ENCODE measurements at places on chromosomes 11 and 22.

GRCh38 chr11:79762279-79762921, 321.6 kb upstream of the TENM4 start:
- no peak for DNase-seq

- no peak for DNase-seq
These were observed at the start of gene CREB3L1 for GRCh38 chr11:46277622-46278386. Gene CREB3L1, plus strand, starts transcription at chr11:46277662. Its CDS starts 450 bp downstream, at chr11:46278112.

GRCh38 chr22:46064228-46064965, 85.9 kb upstream of the PPARA start:
- DNase-seq: no peak

GRCh38 chr11:1476940-1477736, 9.4 kb downstream of the MOB2 start:
- no peak for DNase-seq

DNA sequence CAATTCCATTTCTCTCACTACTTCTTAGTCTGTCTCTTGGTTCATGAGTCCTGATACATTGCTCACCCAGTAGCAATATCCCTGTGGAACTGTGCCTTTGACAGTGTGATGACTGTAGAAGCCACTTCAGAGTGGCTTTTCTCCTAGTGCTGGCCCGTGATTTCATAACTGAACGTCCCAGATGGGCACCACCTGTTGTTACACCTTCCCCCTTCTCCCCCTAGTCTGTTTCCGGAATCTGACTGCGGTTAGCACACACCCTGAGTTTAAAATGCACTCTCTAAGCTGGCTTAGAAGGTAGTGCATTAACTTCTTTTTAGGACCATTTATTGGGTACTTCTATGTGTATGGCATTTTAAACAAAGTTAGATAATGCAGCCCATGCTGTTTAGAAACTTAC, 83.0 kb downstream of the ALX4 start:
- DNase-seq: no peak

DNA sequence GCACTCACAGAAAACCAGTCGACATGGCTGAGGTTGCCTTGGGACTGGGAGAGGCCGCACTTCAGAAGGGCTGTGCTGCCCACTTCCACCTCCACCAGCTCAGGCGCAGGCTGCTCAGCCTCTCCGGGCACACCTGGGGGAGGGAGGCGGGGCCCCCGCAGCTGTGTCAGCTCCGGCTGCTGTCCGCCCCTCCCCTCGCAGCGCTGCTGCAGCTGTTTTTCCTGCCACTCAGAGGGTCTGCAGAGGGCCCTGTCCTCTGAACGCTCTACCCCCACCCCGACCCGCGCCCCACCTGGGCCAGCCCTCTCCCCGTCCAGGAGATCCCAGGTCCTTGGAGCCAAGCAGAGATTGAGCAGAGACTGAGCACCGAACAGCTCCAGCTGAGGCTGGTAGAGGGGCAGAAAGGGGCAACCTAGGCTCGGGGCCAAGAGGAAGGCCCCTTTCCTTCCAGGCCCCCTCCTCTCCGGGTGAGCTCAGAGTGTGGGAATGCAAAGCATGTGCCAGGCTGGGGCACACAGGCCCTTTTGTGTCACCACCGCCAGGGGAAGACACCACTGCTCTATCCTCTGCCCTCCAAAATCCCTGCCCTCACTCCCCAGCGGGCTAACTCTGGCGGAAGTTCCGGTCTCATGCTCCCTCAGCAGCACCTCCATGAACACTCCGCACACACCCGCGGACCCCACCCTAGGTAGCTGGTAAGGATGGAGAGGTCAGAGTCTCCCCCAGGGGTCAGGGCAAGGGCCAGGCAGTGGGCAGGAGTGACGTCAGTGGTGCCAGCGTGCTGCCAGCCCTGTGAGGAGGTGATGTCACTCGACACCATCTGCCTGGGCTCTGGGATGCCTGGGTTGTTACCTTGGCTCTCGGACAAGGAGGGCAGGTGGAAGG, 1.6 kb downstream of the MCAM start:
- peak; percentile 50 for DNase-seq

GRCh38 chr22:44166498-44167276, 14.0 kb upstream of the PARVG start:
- no peak for DNase-seq

DNA sequence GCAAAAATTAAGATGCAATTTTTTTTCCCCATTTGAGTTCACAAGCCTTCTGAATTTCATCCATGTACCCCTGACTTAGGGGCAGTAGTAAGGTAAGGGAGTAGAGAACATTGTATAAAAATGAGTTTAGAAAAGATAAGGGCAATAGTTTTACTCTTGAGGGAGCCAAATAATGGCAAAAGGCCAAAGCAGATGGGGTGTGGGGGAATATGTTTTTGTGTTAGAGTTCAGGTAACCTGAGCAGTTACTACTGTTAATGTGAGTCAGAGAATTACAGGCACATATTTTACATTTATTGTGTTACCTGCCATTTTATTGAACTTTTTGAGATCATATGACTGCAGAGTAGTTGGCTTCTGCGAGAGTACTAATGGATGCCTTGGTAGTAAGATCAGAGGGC, 3.1 kb downstream of the EED start:
- DNase-seq: no peak

GRCh38 chr22:44271732-44272400, 40.9 kb downstream of the SHISAL1 start:
- no peak for DNase-seq

DNA sequence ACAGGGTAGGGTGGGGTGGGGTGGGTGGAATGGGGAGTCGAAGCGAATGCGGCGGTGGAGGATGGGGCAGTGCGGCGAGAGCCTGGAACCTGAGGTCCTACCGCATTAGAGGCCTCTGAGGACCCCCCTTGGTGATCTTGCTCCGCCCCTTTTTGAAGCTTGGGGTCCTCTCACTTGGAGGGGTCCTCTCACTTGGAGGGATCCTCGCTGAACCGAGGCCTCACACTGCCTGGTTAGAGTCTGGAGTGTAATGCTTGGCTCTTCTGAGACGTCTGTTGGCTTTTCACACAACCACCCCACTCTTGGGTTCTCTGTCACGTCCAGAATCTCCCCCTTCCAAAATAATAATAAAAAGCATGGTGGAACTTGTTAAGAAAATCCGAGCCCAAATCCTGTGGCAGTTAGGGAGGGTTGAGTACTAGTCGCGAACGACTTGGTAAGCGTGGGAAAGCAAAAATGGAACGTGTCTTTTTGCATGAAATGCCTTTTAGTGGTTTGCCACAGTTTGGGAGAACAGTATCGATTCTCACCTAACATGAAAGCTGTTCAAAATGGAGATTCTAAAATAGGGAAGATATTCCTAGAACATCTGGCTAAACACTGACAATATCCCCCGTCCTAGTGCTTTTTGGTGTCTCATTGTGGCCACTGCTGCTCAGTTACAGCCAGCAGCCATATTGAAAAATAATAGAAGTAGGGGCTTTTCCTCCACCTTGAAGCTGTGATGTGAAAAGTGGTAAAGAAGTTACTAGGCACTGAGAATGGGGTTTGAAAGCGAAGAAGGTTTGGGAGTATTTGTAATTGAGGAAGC, 822 bp downstream of the RBX1 start:
- no peak for DNase-seq

DNA sequence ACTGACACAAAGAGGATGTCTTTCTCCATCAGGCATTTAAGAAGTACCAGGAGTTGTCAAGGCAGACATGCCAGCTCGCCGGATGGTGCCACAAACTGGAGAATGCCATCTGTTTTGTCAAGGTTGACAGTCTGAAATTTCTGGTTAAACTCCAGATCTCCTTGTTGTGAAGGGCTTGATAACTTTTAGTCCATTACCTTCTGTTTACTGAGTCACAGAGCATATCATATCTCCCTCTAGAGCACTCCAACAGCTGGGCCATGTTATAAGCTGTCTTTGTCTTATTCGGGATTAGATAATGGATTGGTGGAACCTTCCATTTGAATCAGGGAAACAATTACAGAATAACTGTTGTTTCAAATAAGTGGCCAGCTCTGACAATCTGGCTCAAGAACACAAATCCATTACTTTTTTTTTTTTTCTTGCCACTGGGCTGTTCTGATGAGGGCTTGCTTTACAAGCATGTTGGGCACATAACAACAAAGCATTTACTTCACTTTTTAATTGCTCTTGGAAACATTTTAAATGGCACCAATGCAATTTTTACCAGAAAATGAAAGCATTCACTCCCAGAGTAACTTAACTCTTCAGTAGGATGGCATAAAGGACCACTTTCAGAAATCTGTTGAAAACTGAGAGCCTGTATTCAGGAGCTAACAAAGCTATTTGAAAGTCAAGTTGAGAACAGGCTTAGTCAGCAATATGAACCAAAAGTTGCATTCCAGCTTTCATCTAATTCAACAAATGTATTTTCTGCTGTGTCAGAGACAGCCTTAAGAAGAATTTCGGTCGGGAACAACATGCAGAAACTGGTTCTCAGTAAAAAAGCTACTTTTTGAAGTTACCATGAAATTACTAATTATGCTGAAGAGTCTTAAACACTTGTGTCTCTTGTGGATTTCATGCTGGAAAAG, 227.6 kb upstream of the PITPNB start:
- no peak for DNase-seq

DNA sequence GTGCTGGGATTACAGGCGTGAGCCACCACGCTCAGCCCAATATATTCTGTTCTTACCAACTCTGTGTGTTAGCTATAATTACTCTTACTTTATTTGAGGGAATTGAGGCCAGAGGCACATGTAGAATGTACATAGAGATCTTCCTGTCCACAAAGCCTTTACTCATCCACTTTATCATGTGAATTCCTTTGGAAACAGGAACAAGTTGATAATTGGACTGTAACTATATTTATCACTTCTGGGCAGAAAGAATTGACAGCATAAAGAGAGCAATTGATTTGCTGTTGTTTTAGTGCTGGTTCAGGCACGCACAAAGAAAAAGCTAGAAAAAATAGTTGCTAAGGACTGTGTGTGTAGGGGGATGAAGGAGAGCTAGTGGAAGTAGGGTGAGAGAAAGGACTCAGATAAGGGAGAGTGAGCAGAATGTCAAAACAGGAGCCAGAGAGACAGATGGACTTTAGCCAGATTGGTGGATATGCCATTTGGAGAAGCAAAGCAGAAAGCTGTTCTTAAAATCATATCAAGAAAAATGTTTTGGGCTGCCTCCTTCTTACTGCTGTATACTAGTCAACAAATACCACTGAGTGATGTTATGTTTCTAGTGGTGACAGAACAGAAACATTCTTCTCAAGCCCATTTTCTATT, 929.8 kb upstream of the CNTN5 start:
- no peak for DNase-seq

DNA sequence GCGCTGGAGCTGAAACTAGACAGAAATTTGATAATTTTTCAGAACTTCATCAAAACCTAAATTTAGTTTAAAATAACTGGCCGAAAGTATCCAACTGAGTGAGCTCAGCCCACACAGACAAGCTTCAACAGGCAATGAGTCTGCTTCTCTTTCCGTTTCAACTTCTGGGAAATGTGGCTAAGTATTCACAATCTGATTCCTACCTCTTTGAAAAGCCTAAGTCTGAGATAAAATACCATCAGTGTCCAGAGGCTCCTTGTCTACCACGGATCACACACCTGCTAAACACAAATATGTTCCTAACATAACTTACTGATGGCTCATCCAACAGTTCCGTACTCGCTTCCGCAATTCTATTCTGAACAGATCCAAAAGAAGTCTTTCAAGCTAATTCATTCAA, 8.5 kb downstream of the SIK3 start:
- no peak for DNase-seq

GRCh38 chr11:87447606-87448005, 409.9 kb downstream of the TMEM135 start:
- DNase-seq: no peak

GRCh38 chr11:84780689-84781293, 846.4 kb downstream of the DLG2 start:
- DNase-seq: no peak

- DNase-seq: no peak
These were observed 160.9 kb downstream of the C11orf91 start for GRCh38 chr11:33539751-33540150.

DNA sequence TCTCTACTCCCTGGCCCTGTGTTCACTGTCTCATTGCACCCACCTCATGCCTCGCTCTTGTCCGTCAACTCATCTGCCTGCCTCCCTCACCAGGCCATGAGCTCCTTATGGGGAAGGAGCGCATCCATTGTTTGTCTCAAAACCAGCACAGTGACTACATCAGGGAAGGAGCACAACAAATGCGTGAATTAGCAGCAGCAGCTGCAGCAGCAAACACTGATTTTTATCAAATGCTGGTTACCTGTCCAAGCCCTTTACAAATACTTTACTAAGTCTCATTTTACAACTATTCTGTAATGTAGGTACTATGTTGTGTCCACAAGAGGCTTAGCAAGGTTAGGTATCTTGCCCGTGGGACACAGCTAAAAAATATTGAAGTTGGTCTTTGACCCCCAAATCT, 85.9 kb upstream of the PLET1 start:
- DNase-seq: no peak

GRCh38 chr22:40920526-40920925, 30.7 kb upstream of the RBX1 start:
- no peak for DNase-seq

GRCh38 chr11:18704698-18705097, 6.1 kb downstream of the TMEM86A start:
- DNase-seq: no peak

DNA sequence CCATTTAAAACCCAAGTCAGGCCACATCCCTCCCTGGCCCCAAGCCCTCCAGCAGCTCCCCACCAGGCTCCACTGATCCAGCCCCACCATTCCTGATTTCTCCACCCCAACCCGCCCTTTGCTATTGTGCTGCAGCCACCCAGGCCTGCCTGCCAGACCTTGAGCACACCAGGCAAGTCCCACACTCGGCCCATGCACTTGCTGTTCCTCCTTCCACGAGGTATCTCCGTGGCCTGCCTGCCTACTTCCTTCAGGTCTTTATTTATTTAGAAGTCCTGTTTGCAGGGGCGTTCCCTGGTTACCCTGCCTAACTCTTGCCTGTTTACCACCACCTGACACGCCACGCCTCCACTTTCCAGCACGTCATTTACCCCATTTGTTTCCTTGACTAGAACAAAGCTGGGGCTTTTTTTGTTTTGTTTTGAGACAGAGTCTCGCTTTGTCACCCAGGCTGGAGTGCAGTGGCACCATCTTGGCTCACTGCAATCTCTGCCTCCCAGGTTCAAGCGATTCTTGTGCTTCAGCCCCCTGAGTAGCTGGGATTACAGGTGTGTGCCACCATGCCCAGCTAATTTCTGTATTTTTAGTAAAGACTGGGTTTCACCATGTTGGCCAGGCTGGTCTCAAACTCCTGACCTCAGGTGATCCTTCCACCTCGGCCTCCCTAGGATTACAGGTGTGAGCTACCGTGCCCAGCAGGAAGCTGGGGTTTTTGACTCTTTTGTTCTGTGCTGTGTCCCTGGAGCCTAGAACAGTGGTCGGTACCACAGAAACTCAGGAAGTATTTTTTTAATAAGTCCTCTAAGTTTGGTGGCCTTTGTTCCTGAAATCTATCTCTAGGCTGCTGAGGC, 6.7 kb downstream of the CENPM start:
- DNase-seq: peak; percentile 83

DNA sequence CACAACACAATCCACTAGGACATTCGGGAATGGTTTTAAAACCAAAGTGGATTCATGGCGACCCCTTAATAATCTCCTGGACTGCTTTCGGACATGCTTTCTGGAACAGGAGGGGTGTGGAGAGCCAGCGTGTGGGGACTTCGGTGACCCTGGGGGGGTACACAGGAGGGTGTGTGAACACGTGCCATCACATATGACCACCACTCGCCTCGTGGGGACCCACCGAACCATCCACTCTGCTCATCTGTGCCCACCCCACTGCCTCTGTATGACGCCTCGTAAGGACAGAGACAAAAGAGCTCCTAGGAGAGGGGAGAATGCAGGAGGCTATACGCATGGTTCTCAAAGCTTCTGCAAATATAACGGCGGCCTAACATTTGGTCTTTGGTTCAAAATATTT, 8.9 kb downstream of the LTO1 start:
- DNase-seq: no peak

Data from stimulated activated CD4-positive, alpha-beta T cell treated with anti-CD3 and anti-CD28 coated beads, Interleukin-12 subunit alpha, Interleukin-12 subunit beta, amount 100 ng/mL, for 4 hours (primary cell).